ENCODE measurements at places on chromosomes 16 and 17. TPM values are rescaled to one million over a fixed set of nuclear protein-coding genes. Genes with fewer than 3 reads are reported as not detected.

LCAT gene
- total RNA-seq, result 47.3 TPM

ZPBP2 gene
- not detected for total RNA-seq

WDR45B gene
- total RNA-seq, result 96.0 TPM

FNDC8 gene
- not detected for total RNA-seq

CA7 gene
- total RNA-seq, result not detected

DNAAF8 gene
- total RNA-seq, result 0.91 TPM

CBLN1 gene
- 0.26 TPM for total RNA-seq

AIPL1 gene
- total RNA-seq, result not detected

KRTAP4-4 gene
- not detected for total RNA-seq

PIGW gene
- total RNA-seq, result 17.2 TPM

CIITA gene
- 32.0 TPM for total RNA-seq

KRT9 gene
- total RNA-seq, result not detected

ZNF597 gene
- 4.8 TPM for total RNA-seq

CLEC18B gene
- total RNA-seq, result 2.4 TPM

SLC16A13 gene
- 6.7 TPM for total RNA-seq

ICAM2 gene
- 39.0 TPM for total RNA-seq

MYO18A gene
- 74.5 TPM for total RNA-seq

CSH1 gene
- not detected for total RNA-seq

STARD3 gene
- 64.4 TPM for total RNA-seq

TEDC2 gene
- 1.5 TPM for total RNA-seq

C1QL1 gene
- total RNA-seq, result 1.1 TPM

CNTNAP1 gene
- total RNA-seq, result 15.3 TPM

GPR139 gene
- total RNA-seq, result not detected

OR4D1 gene
- total RNA-seq, result not detected

STAT5B gene
- total RNA-seq, result 64.0 TPM

LITAFD gene
- total RNA-seq, result not detected

JMJD8 gene
- 63.4 TPM for total RNA-seq

PYDC1 gene
- total RNA-seq, result not detected

TBC1D3K gene
- not detected for total RNA-seq

PRSS33 gene
- not detected for total RNA-seq

AKAP1 gene
- 76.7 TPM for total RNA-seq

ZNF598 gene
- total RNA-seq, result 46.4 TPM

PYY gene
- not detected for total RNA-seq

ALOXE3 gene
- 0.44 TPM for total RNA-seq

TAC4 gene
- total RNA-seq, result not detected

CORO1A gene
- 24.2 TPM for total RNA-seq

UBE2I gene
- 150 TPM for total RNA-seq

GABARAP gene
- 453 TPM for total RNA-seq

MYH4 gene
- total RNA-seq, result not detected

BAIAP3 gene
- total RNA-seq, result 3.9 TPM

ARHGDIG gene
- not detected for total RNA-seq

STX1B gene
- 1.6 TPM for total RNA-seq

NLE1 gene
- 20.0 TPM for total RNA-seq

CCDC144A gene
- 11.0 TPM for total RNA-seq

CCL1 gene
- total RNA-seq, result not detected

SLC38A8 gene
- not detected for total RNA-seq

ZFPM1 gene
- total RNA-seq, result 13.7 TPM

BICDL2 gene
- 94.3 TPM for total RNA-seq

KCNH6 gene
- not detected for total RNA-seq

MMP28 gene
- 23.5 TPM for total RNA-seq

PRAC2 gene
- total RNA-seq, result not detected

HES7 gene
- total RNA-seq, result not detected
